ENCODE measurements at places on chromosomes 16 and 17. TPM values are rescaled to one million over a fixed set of nuclear protein-coding genes. Genes with fewer than 3 reads are reported as not detected.
A peak's percentile ranks its signal among the peaks of the same experiment; 100 is the strongest.

The HS3ST3B1 gene
- total RNA-seq = 76.9 TPM

The HSPB9 gene
- total RNA-seq = not detected

The IRX3 gene
- 0.91 TPM for total RNA-seq

The TBC1D28 gene
- total RNA-seq = not detected

The DDX5 gene
- 689 TPM for total RNA-seq

The SHISA9 gene
- total RNA-seq = 0.05 TPM

- H3K27me3 ChIP-seq = no peaks in the 10 kb centered on the region
- no peak overlapping the region for H3K4me3 ChIP-seq
- no peak for DNase-seq
- H3K4me1 ChIP-seq = peaks cover 6% of the 10 kb centered on the region
- H3K36me3 ChIP-seq = peaks cover 61% of the 10 kb centered on the region
- H3K27ac ChIP-seq = peak overlapping the region; percentile 52
These were observed 52.9 kb downstream of the TTC19 start for GRCh38 chr17:16052486-16052885.

- H3K4me3 ChIP-seq = no peak overlapping the region
- H3K4me1 ChIP-seq = no peaks in the 10 kb centered on the region
- peaks cover 19% of the 10 kb centered on the region for H3K36me3 ChIP-seq
- no peak for DNase-seq
- H3K27me3 ChIP-seq = no peaks in the 10 kb centered on the region
These were observed 85.7 kb downstream of the NCOR1 start for GRCh38 chr17:16129441-16130205.

GRCh38 chr16:720990-721764, at the start of gene ANTKMT:
ANTKMT (plus strand) TSS chr16:721146; CDS start chr16:721275, 129 bp downstream.
- H3K4me3 ChIP-seq = peak within 1 kb of the TSS; percentile 79
- peaks cover 18% of the 10 kb centered on the region for H3K4me1 ChIP-seq
- peak; percentile 92 for DNase-seq
- no peaks in the 10 kb centered on the region for H3K27me3 ChIP-seq
- H3K27ac ChIP-seq = peak within 1 kb of the TSS; percentile 75

GRCh38 chr17:76834870-76835269, 33.3 kb upstream of the MGAT5B start:
- H3K4me1 ChIP-seq = peaks cover 5% of the 10 kb centered on the region
- peaks cover 27% of the 10 kb centered on the region for H3K27me3 ChIP-seq
- no peak overlapping the region for H3K27ac ChIP-seq
- no peaks in the 10 kb centered on the region for H3K36me3 ChIP-seq

DNA sequence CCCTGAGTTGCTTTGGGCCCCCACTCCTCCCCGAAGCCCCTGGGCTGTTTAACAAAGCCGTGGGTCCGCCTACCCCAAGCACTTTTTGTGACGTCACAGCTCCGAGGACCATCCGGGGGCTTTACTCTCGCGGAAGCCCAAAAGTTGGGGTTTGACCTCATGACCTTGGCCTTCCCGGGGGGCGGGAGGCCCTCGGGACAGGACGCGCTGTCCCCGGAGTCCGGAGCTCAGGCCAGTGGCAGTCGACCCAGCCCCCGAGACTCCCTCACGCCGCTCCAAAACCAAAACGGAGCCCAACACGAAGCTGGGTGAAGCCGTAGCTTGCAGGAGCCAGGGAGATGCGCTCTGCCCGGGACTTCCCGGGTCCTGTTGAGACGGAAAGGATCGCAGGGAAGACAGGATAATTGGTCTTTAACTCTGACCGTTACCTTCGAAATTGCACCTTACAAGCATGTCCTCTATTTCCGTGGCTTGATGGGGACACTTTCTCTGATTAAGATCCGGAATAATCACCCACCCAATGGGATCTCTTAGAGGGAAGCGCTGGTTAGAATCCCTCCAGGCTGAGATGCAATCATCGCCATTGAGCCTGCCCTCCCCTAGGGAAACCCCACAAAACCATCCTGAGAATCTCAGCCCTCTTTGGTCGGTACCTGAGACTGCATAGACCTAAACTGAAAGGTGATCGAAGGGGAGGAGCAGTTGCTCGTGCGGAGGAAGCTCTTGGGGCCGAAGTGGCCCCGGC, 4.9 kb upstream of the SOX9 start:
- H3K4me3 ChIP-seq = no peak overlapping the region
- H3K27me3 ChIP-seq = peaks cover 46% of the 10 kb centered on the region
- no peak overlapping the region for H3K27ac ChIP-seq
- no peaks in the 10 kb centered on the region for H3K36me3 ChIP-seq
- DNase-seq = no peak

GRCh38 chr17:52524096-52524637, 365.7 kb upstream of the CA10 start:
- no peaks in the 10 kb centered on the region for H3K27me3 ChIP-seq
- no peaks in the 10 kb centered on the region for H3K4me1 ChIP-seq
- H3K27ac ChIP-seq = no peak overlapping the region
- no peaks in the 10 kb centered on the region for H3K36me3 ChIP-seq
- H3K4me3 ChIP-seq = no peak overlapping the region
- no peak for DNase-seq

DNA sequence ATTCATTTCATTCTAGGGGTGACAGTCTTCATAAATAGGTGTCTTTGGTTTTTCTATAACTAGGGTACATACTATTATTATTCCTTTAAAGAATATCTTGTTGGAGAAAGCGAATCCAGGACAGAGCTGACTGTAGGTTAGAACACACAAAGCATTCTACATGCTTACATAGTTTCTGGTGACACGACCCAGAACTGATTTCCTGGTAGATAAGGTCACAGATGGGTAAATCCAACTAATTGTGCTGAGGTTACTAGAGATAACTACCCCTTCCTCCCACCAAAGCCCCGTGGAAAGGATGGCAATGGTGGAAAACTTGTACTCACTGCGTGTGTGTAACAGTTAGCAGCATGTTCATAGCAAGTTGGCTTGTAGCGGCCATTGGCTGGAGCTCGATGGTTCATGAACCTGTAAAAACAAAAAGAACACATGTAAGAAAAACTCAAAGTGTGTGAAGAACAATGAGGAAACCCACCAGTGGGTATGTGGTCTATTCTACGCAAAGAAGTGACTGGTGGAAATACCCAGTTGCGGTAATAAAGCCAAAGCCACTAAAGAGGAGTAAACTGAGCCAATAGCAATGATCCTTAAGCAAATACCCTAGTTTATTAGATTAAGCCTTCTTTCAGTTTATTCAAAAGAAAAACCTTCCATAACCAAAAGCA, 7.7 kb downstream of the MMD start:
- no peak for DNase-seq
- H3K27me3 ChIP-seq = no peaks in the 10 kb centered on the region
- peaks cover 8% of the 10 kb centered on the region for H3K36me3 ChIP-seq
- H3K4me3 ChIP-seq = no peak overlapping the region

GRCh38 chr17:80477647-80478478, 1.5 kb upstream of the NPTX1 start:
- no peak for DNase-seq
- peaks cover 35% of the 10 kb centered on the region for H3K27me3 ChIP-seq
- no peak overlapping the region for H3K4me3 ChIP-seq
- H3K27ac ChIP-seq = no peak overlapping the region

GRCh38 chr16:30884760-30885159, 9.1 kb downstream of the BCL7C start:
- no peak overlapping the region for H3K27ac ChIP-seq
- DNase-seq = no peak
- H3K36me3 ChIP-seq = peaks cover 24% of the 10 kb centered on the region
- peaks cover 14% of the 10 kb centered on the region for H3K4me1 ChIP-seq
- H3K4me3 ChIP-seq = no peak overlapping the region
- H3K27me3 ChIP-seq = no peaks in the 10 kb centered on the region

DNA sequence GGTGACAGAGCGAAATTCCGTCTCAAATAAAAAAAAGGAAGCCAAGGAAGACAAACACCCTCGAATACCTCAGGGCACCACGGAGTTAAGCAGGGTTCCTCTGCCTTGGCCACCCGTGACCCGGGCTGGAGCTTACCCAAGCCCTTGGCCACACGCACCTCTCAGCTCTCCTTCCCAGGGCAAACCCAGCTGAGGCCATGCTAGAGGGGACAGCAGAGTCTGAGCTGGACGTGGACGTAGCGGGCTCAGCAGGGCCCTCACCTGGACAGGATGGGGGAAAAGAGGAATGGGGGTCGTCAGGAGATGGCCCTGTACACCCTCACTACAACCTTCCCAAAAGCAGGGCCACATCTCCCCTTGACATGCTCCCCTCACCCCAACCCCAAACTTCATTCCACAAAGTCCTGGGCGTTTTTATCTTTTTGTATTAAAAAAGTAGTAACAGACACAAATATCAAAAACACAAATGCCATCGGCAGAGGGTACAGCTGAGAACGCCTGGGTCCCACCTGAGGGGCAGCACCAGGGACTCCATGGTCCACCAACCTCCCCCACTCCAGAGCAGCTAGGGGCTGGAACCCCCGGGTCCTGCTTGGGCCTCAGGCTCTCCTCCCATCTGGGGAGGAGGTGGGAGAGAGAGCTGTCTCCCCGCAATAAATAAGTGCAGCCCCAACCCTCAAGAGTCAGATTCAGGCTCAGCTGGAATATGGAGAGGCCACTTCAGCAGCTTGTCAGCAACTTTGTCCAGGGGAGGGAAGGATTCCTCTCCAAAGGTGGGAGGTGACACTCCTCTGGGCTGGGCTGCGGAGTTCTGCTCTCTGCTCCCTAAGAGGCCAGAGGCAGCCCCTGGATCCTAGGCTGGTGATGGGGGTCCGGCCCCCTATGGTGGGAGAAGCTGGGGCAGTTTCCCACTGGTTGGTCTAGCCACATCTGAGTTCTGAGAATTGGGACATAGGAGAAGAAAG, 11.9 kb downstream of the PER1 start:
- peak overlapping the region; percentile 34 for H3K27ac ChIP-seq
- peaks cover 28% of the 10 kb centered on the region for H3K36me3 ChIP-seq
- H3K4me1 ChIP-seq = peaks cover 4% of the 10 kb centered on the region
- H3K27me3 ChIP-seq = no peaks in the 10 kb centered on the region
- H3K4me3 ChIP-seq = no peak overlapping the region

DNA sequence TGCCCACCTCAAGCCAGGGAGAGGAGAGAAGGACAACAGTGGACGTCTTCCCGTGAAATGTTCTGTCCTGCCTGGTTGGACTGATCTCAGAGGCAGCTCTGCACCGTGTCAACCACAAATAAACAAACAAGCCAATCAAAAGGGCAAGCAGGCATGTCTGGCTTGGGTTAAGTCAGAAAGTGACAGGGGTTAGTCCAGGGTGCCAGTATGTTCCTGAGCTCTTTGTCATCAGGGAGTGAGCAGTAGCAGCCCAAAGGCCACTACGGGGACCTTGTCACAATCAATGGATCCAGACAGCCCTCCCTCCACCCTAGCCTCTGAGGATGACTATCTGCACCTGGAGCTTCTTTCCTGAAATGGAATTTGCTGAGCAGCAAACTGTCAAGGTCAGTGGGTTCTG, 35.0 kb downstream of the CNGB1 start:
- H3K4me1 ChIP-seq = no peaks in the 10 kb centered on the region
- no peak overlapping the region for H3K4me3 ChIP-seq
- H3K27me3 ChIP-seq = peaks cover 14% of the 10 kb centered on the region
- H3K36me3 ChIP-seq = no peaks in the 10 kb centered on the region
- DNase-seq = no peak

- H3K36me3 ChIP-seq = no peaks in the 10 kb centered on the region
- no peak overlapping the region for H3K27ac ChIP-seq
- H3K4me3 ChIP-seq = no peak overlapping the region
- no peaks in the 10 kb centered on the region for H3K4me1 ChIP-seq
- no peak for DNase-seq
- no peaks in the 10 kb centered on the region for H3K27me3 ChIP-seq
These were observed 309.6 kb downstream of the KCNJ2 start for GRCh38 chr17:70478902-70479301.

DNA sequence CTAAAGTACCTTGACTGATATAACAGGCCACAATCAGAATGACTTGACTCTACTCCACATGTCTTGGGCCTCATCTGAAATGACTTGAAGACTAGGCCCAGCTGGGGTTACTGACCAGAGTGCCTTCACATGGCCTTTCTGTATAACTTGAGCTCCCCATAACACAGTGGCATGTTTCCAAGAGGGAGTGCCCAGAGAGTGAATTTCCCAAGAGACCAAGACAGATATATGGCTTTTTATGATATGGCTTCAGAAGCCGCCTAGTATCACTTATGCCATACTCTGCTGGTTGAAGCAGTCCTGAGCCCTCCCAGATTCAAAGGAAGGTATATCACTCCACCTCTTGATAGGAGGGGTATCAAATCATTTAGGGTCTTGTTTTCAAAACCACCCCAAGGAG, 357.5 kb upstream of the EEF2KMT start:
- H3K27ac ChIP-seq = no peak overlapping the region
- no peaks in the 10 kb centered on the region for H3K27me3 ChIP-seq
- H3K36me3 ChIP-seq = no peaks in the 10 kb centered on the region
- no peaks in the 10 kb centered on the region for H3K4me1 ChIP-seq
- no peak overlapping the region for H3K4me3 ChIP-seq

DNA sequence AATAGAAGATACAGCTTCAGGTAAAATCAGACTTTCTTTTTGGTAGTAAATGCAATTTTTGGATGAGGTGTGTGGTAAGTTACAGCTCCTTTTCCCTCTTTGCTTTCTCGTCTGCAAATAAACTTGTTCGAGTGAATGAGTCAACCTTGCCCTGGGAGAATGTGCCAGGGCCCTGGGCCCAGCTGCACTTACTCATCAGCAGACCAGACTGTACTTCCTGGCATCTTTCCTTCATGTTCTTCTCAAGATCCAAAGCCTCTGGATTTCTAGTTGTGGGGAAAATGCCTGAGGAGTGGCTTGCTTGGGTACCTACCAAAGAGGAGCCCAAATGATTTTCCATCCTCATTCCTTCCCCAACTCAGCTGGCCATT, 5.4 kb upstream of the G6PC1 start:
- H3K27me3 ChIP-seq = peaks cover 8% of the 10 kb centered on the region
- DNase-seq = no peak
- H3K4me1 ChIP-seq = peaks cover 15% of the 10 kb centered on the region
- peak overlapping the region; percentile 14 for H3K27ac ChIP-seq

DNA sequence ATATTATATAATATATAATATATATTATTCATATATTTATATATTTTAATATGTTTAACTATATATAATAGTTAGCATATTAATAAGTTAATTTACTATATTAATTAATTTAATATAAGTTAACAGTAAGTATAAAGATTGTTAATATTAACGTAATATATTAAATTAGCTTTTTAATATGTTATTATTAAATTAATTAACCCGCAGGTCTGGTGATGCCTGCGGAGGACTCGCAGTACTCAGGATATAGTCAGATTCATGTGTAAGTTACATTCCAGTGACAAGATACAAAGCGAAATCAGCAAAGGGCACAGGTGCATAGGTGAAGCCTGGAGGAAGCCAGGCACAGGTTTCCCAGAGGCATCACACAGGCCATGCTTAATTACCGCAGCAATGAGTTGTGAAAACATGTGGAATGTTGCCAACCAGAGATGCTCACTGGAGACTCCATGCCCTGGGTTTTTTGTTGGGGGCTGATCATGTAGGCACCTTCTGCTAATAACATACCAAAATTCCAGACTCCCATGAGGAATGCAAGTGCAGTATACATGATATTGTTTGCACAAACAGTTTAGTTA, 130.4 kb upstream of the MPHOSPH6 start:
- no peaks in the 10 kb centered on the region for H3K4me1 ChIP-seq
- H3K36me3 ChIP-seq = no peaks in the 10 kb centered on the region
- no peak overlapping the region for H3K4me3 ChIP-seq
